Stimulated activated CD4-positive, alpha-beta T cell treated with anti-CD3 and anti-CD28 coated beads, Interleukin-1b, Interleukin-23, amount 100 ng/mL, for 48 hours (primary cell): ENCODE measurements at places on chromosomes 12 and 14.

GRCh38 chr12:5898874-5899273 is 46.2 kb downstream of the ANO2 start:
- no peak for DNase-seq

DNA sequence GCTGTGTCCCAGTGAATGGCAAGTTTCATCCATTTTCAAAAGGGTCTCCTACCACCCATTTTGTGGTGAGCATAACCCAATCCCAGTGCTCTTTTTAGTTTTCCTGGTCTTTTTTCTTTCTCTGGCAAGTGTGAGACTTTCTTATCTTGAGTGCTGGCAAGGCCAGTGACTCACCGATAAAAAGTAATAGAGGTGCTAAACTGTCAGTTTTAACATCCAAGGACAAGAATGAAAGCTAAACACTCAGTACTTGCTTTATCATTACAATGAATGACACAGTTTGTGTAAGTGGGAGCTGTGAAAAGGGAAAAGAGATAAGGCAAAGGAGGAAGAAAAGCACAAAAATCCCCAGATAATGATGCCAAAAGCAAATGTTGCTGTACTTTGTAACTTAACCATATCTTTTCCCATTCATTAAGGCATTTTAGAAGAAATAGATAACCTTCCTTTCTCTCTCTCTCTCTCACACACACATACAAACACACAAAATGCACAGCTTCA is 4.9 kb upstream of the LRIG3 start:
- DNase-seq = no peak

DNA sequence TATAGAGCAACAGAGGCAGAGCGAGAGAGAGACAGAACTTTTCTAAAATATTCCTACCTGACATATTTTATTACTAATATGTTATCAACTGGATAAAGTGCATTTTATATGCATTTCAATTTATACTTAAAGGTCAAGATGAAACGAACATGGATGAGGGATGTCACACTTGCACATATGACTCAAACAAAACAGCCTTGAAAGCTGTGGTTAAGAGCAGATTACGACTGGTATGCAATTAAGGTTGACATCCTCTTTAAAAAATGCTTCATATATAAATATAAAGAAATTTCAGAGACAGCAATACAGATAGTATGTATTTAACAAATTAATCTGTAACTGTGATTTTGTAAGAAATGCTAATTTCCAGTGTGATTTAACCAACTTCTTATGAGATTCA is 52.5 kb downstream of the LMO3 start:
- DNase-seq = no peak

GRCh38 chr12:62250671-62251608 is 9.3 kb upstream of the USP15 start:
- no peak for DNase-seq

GRCh38 chr12:7042842-7043241 is 17.7 kb upstream of the C1S start:
- no peak for DNase-seq

DNA sequence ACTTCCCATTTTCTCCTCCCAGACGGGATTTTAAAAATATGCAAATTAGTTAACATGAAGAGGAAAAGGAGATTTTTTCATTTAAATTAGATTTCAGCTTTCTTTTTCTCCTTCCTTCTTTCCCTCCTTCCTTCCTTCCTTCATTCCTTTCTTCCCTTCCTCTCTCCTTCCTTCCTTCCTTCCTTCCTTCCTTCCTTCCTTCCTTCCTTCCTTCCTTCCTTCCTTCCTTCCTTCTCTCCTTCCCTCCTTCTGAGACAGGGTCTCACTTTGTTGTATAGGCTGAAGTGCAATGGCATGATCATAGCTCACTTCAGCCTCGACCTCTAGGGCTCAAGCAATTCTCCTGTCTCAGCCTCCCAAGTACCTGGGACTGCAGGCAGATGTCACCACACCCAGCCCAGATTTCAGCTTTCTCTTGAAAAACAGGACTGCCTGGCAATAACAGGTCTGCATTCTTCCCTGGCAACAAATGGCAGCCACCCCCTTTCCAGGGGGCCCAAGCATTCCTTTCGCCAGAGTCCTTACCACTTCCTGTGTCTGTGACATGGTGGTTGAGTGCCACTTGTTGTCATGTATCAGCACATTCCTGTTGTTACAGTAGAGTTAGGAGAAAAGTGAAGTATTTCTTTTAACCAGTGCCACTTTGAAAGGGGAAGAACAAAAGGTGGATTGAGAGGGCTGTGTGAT is 119.1 kb downstream of the PTPN11 start:
- no peak for DNase-seq

- no peak for DNase-seq
Observed at GRCh38 chr12:24152270-24152669, 202.8 kb upstream of the SOX5 start.

GRCh38 chr14:44820230-44820964 is 141.3 kb downstream of the KLHL28 start:
- no peak for DNase-seq

DNA sequence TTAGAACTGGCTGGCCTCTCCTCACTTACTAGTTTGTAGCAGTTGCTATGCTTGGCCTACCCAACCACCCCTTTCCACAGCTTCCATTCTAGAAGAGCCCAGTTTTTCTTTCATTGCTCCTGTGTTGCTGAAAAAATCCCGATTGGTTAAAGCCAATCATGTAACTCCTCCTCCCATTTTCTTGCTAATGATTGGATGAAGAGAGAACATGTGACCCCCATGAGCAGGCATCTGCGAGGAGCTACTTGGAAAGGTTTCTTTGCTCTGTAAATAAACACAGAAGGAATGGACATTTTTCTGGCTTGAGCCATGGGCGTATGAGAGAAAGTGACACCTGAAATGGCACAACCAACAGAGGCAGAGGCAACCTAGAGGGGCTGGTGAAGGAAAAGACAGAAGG is 773.8 kb upstream of the TBX3 start:
- no peak for DNase-seq

DNA sequence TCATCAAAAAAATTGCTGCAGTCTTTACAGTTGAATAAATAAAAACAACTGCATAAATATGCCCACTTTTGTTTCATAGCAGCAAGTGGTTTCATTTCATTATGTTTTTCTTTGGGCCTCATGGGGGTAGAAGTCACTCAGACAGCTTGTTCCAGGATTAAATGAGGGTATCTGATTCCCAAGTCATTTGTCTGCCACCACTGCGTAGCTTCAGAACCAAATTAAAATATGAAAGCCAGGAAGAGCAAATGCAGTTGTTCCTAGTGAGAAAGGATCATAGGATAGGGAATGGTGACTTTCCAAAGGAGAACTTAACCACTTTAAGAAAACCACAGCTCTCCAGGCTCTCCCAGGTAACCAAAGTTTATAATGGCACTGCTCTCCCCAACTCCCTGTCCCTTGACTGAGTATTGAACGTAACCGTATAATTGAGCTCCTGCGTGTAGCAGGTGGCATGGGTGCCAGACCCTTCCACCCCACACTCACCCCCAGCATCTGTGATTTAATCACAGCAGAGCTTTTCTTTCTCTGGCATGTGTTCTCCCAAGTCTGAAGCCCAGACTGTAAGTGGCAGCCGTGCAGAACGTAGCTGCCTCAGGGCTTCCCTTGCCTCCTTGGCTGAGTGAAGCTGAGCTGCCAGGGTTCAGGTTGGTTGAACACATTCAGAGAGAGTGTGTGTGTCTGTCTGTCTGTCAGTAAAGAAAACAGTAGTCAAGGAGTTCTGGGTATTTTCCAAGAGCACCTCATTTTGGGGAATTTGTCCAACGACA is 11.3 kb upstream of the KCNH3 start:
- DNase-seq = no peak

GRCh38 chr14:94313991-94314655 is 9.0 kb downstream of the SERPINA6 start:
- no peak for DNase-seq

DNA sequence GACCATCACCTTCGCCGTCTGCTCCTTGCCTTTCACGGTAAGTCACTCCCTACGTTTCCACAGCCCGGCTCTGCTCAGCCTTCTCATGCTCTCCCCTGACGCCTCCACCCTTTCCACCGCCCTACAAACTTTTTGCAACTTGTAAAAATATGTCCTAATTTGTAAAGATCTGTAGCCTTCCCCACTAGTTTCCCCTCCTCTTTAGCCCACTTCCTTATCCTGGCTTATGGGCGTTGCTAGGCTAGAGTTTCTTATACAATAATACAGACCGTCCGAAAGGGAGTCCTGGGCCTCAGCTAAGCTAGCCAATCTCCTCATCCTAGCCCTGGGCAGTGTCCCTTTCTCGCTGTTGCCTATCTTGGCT is 1.2 kb downstream of the PTGER2 start:
- DNase-seq = no peak

GRCh38 chr14:104150136-104151025 is 12.0 kb downstream of the KIF26A start:
- no peak for DNase-seq

DNA sequence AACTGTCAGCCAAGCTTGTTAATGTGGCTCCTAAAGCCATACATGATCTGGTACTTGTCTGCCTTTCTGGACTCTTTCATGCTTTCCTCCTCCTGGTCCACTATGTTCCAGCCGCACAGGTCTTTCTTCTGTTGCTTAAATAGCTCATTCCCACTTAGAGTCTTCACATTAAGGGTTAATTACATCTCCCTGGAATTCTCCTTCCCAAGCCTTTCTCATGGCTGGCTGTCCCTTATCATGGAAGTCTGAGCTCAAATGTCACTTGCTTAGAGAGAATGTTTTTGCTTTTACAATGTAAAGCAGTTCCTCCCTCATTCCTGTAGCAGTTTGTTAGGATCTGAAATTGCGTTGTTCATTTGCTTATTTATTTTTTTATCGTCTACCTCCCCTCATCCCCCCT is 199.6 kb downstream of the TRHDE start:
- no peak for DNase-seq

DNA sequence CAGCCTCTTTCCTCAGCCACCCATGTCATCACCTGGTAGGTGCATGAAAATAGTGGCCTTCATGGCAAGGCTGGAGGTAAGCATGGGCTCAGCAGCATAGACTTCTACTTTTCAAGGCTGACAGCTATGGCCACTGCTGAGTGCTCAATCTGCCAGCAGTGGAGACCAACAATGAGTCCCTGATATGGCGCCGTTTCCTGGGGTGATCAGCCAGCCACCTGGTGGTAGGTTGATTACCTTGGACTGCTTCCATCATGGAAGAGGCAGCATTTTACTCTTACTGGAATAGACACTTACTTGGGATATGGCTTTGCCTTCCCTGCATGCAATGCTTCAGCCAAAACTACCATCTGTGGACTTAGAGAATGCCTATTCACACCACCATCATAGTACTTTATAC is 39.5 kb upstream of the USP44 start:
- DNase-seq = no peak

- DNase-seq = no peak
Observed at GRCh38 chr14:58778202-58778601, 140.4 kb downstream of the DACT1 start.

GRCh38 chr12:16063726-16064125 is 152.6 kb downstream of the DERA start:
- no peak for DNase-seq

- DNase-seq = peak; percentile 57
Observed at GRCh38 chr12:7937833-7938506, 2.0 kb upstream of the SLC2A3 start.

DNA sequence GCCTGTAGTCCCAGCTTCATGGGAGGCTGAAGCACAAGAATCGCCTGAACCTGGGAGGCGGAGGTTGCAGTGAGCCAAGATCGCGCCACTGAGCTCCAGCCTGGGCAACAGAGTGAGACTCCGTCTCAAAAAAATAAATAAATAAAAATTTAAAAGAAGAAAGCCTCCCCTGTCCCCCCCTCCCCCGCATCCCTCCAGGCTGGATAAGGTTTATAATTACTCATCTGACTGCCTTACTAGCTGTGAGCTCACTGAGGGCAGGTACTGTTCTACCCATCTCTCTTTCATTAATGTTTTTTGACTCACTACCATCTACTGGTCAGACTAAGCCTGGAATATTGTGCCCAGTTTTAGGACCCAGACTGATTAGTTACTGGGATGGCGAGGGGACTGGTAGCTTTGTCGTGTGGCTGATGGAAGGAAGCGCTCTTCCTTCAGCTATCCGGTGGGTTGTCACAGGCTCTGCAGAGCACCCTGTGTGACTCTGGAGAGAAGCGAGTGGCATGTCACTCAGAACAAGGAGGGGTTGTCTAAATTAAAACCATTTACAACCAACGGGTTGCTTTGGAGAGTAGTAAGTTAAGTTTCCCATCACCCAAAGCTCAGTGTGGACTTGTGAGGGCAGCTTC is 16.9 kb downstream of the EVL start:
- DNase-seq = no peak

- DNase-seq = no peak
Observed at GRCh38 chr14:99728231-99728920, 44.3 kb downstream of the CYP46A1 start.

DNA sequence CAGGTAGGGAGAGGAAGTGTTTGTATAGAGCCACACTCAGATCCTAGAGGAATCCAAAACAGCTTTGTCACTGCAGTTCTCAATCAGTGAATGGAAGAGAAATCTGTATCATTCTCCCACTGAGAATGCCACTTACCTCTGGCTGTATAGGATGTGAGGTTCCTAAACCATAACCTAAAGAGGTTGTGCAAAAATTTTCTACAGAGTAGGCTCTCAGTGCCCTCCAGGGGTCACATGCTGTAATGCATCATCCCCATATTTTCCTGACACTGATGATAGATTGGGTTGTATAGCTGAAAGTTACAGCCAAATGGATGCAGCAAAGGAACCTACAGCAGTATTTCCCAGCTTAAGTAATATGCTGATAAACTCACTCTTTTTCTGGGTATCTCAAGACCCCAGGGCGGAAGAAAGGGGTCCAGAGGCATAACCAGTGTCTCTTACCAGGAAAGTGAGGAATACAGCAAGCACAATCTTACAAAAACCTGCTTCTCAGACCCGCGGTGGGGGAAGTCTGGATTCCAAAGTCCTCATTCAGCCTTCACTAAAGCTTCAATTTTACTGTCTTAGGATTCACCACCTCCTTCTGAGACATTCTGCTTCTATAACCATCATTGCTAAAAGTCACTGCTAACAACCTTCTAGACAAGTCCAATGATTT is 3.8 kb downstream of the BCDIN3D start:
- DNase-seq = no peak

DNA sequence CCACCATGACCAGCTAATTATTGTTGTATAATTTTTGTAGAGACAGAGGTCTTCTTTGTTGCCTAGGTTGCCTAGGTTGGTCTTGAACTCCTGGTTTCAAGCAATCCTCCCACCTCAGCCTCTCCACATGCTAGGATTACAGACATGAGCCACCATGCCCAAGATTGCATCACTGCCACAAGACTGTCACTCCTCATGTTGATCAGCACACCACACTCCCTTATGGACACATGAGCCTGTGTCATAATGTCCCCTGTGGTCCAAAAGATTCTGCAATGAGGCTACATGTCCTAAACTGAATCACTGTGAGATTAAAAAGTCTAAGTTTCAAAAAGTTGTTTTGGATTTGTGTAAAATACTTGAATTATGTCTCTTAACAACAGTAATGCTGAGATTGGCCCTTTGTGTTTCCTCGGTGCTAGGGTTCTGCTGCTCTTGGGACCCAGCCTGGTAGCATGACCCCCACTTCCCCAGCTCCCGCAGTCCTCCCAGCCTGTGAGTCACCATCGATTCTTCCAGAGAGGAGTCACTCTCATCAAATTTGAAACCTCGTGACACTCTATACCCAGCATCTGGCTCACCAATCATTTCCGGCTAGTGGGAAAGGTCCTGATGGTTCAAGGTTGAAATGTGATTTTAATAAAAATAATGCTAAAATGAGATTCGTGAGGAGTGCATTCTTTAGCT is 890.9 kb downstream of the VRK1 start:
- DNase-seq = no peak
